ENCODE measurements at places on chromosomes 7 and 10. TPM values are rescaled to one million over a fixed set of nuclear protein-coding genes. Genes with fewer than 3 reads are reported as not detected.

DNA sequence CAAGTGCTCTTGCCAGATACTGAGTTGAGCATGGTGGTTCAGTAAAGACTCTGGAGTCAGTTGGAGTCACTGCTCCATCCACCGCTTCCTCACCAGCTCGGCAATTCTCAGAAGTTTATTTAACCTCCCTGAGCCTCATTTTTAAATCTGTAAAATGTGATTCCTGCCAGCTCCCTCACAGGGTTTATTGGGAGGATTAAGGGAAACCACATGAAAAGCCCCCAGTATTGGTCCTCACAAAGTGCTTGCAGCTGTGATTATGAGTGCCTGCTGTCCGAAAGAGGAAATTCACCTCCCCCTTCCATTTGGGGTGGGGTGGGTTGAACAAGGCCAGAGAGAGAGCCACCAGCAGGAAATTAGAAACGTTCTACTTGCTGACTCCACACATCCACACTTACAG is 99.0 kb downstream of the AOAH start:
- no peak for DNase-seq

DNA sequence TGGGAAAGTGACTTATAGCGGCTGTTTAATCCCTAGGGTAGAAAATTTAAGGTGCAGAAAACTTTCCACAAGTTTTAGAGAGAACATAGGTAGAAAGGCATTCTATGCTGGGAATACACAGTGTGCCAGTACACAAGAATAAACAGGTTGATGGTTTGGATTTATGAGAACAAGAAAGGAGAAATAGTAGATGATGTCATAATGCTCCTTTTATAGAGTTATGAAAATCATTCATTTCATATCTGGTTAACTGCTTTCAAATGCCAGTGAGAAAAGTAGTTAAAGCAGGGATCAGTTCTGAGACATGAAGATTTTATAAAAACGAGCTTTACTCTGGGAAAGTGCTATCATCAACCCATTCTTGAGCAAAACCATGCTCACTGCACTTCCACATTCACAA is 311.4 kb downstream of the PARD3 start:
- no peak for DNase-seq

DNA sequence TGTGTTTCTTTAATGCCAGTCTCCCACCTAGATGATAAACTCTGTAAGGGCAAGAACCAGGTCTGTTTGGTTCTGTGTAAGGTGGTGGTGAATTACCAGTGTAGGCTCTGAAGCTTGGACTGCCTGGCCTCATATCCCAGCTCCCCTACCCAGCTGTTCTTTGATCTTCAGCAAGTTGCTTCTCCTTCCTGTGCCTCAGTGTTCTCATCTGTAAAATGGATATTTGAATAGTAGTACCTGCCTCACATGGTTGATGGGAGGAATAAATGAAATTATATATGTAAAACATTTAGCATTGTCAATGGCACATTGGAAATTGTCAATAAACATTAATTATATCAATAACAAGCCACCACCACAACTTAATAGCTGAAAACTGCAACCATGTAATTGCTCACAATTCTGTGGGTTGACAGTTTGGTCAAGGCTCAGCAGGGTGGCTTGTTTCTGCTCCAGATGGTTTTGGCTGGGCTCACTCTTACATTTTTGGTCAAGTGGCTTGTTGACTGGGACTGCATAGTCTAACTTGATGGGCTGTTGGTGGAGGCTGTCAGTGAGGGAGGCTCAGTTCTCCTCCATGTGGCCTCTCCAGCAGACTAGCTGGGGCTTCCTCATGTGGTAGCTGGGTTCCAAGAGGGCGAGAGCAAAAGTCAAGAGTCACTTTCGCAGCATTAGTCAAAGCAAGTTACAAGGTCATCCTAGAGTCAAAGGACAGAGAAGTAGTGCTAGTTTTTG is 84.5 kb upstream of the DUSP5 start:
- no peak for DNase-seq

DNA sequence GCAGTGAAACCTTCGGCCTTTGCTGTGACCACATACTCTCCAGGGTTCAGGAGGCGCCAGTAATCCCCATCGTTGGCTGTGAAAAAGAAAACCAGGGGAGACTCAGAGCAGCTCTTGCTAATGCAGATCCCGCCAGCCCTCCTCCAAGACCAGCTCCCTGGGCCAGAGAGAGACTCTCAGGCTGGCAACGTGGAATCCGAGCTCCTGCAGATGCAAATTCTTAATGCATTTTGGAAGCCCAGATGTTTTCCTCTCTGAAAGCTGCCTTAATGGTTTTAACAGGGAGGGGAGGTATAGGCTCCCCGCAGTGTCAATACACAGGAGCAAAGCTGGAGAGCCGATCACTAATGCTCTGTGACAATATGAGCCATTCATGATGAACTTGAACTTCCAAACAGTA is 80.8 kb downstream of the GPR26 start:
- no peak for DNase-seq

DNA sequence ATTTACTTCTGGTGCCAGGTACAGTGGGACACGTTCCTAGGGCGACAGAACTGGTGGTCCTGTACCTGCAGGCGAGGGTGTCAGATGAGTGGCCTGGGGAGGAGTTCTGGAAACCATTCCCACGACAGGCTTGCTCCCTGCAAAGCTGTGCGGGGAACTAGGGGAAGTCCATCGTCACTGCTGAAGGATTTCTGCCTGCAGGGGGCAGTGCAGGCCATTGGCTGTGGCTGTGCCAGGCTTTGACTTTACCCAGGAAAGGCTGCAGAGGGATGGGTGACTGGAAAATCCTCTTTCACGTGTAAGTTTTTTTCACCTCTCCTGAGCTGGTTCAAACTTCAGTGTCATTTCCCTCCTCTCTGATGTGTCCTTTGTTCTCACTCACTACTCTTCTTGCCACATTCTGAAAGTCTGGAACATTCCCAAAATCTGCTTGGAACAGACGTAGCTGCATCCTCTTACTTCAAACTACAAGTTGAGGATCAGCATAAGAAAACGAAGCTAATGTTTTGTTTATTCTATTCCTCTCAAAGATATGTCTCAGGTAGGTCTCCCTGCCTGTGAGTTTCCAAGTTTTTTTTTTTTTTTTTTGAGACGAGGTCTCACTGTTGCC is 126.5 kb downstream of the SH2D4B start:
- peak; percentile 78 for DNase-seq

PPP1R3A gene
- 133 TPM for total RNA-seq

- DNase-seq = no peak
Observed at GRCh38 chr7:39510864-39511354, 55.3 kb upstream of the YAE1 start.

PNLIPRP3 gene
- not detected for total RNA-seq

GRCh38 chr10:33129996-33130386 is 172.0 kb upstream of the ITGB1 start:
- no peak for DNase-seq

DNA sequence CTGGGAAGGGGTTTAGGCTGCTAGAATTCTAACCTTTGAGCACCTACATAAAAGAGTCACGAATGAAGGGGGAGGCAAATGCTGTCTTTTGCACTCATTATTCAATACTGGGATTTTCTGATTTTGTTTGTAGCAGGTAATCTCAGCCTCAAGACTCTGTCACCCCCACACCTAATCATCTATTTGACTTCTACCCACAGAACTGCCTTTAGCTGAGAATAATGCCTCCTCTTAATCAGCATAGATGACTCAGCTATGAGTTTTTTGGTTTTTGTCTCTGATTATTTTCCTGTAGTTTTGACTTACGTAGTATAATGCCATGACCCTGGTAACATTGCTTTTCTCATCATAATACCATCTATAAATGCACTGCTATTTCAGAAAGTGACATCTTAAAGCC is 42.7 kb upstream of the CACNB2 start:
- no peak for DNase-seq

EXOC4 gene
- 33.8 TPM for total RNA-seq

DNA sequence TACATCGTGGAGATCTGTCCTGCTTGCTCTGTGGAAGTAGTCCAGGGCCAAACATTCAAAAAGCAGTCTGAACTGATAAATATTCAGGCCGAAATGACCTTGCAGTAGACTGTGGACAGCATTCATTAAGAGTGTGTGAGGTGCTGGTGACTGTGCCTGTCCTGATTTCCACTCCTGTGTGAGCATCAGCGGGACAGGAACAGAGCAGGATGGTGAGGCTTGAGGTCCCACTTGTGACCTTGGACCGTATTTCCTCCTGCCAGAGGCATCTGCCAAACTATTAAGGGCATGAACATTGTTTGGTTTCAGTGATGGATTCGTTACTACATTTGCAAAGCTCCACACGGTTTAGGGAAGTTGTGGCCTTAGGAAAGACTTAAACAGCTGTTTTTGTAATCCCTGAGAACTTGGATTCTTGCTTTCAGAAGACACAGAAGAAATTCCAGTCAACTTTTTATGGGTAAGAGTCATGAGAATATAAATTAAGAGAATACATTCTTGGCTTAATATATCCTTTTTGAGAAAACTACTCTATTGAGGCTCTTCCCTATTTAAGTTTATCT is 32.8 kb downstream of the CCNY start:
- no peak for DNase-seq

DNA sequence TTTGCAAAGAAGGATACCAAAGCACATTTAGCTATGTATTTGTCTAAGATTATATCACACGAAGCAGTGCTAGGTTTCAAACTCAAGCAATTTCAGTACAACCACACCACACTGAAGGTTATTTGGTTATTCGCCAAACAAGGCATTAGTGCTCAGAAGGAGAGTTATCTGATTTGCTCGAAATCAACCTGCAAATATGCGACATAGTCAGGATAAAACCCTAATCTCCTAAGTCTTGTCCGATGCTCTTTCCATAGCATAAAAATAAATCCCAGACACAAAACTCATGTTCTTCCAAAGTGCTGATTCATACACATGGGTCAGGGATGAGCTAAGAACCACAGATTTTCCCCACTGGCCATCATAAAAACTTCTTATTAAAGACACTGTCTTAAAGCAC is 1288.0 kb upstream of the SORCS1 start:
- no peak for DNase-seq

GRCh38 chr10:108358912-108359311 is 1194.4 kb upstream of the SORCS1 start:
- DNase-seq = no peak

DNA sequence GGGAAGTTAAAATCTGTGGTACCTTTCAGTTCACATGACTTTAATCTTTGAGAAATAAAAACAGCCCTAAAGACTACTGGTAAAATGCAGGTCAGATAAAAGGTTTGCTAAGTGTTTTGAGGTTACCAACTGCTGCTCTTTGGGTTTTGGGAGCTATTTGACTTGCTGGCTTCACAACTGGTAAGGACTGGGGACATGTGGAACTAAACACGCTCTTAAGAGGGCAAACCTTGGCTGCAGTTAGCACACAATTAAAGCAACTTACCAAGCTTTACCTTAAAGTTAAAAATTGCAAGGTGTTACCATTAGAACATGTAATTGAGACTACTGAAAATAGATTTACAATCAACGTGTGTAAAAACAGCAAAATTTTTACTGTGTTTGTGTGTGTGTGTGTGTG is 220.2 kb downstream of the PHF14 start:
- no peak for DNase-seq

- no peak for DNase-seq
Observed at GRCh38 chr7:112336936-112337576, 113.2 kb upstream of the IFRD1 start.

All from left ventricle myocardium inferior (tissue), 1 donor.